ENCODE measurements at places on chromosomes 16 and 17.
A peak's percentile ranks its signal among the peaks of the same experiment; 100 is the strongest.

DNA sequence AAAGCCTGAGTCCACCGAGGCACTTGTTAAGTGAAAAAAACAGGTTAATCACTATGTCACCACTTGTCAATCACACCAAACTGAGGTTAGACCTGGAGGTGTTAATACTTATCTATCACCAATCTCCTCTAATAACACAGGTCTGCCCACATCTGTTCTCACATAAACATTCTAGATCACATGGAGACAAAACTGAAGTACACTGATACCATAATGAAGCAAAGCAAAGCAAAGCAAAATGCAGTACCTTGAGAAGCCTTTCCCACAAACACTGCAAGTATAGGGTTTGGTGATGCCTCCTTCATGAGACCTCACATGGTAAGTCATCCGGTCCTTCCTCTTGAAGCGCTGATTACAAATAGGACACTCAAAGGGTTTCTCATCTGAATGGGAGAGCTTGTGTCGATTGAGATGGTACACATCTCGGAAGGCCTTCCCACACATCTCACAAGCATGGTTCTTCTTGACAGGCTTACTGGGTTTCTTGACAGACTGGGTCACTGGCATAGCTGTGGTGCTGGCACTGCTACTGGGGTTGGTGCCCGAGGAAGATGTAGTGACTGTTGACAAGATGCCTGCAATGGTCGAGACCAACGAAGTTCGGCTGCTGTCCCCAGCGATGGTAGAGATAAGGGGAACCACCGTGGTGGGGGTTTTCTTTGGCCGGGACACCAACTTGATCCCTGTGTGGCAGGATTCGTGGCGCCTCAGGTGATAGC, 5.4 kb downstream of the VEZF1 start:
- DNase-seq, result no peak

DNA sequence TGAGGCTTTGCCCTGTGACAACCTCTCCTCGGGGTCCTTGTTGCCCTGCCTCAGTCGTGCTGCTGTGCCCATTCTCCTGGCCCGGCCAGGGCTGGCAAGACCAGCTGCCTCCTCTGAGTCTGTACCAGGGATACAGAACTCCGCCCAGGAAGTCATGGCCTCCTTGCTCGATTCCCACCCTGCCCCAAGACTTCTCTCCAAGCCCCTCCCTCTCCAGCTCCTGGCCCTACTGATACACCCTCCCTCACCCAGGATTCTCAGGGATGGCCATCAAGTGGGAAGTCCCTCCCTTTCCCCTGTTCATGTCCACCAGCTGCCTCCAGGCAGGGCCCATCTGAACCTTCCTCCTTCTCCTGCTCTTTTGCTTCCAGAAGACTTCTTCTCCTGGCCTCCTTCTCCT, 11.2 kb upstream of the TMEM208 start:
- no peak for DNase-seq

GRCh38 chr16:62321606-62322005, 285.4 kb upstream of the CDH8 start:
- no peak for DNase-seq

GRCh38 chr17:48240562-48241130, 133.1 kb downstream of the SNX11 start:
- no peak for DNase-seq

GRCh38 chr16:86059253-86060171, 160.6 kb downstream of the IRF8 start:
- DNase-seq, result no peak

DNA sequence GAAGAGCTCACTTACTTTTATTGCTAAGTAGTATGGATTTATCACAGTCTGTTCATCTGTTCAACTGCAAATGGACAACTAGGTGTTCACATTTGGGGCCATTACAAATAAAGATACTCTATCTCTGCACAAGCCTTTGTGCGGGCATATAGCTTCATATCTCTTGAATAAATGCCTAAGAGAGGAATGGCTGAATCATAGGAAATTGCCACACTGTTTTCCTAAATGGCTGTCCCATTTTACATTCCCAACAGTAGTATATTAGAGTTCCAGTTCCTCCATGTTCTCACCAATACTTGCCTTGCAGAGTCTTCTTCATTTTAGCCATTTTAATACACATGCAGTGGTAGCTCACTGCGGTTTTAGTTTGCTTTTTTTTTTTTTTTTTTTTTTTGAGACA, 20.5 kb downstream of the NSMCE1 start:
- no peak for DNase-seq

GRCh38 chr17:27268394-27269085, 25.4 kb upstream of the WSB1 start:
- DNase-seq, result no peak

DNA sequence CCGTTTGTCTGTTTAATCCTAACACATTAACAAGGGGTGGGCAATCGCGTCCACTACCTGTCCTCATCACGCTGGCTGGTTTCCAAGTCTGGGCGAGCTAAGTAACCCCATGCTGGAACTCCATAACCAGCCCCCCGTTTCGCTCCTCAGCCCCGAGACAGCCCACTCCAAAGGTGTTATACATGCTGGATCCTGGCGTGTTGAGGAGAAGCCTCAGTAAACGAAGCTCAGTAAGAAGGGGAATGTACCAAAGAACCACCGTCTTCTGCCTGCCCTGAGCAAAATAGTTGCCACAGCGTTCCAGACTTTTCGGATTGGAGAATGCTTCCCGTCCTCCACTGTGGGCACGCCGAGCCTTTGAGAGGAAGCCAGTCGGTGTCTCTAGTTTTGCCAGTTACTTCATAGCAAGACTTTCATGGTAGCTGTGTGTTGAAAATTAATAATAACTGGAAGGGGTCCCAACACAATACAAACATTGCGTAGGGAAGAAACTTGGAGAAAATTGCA, 16.1 kb upstream of the C17orf78 start:
- DNase-seq, result no peak

DNA sequence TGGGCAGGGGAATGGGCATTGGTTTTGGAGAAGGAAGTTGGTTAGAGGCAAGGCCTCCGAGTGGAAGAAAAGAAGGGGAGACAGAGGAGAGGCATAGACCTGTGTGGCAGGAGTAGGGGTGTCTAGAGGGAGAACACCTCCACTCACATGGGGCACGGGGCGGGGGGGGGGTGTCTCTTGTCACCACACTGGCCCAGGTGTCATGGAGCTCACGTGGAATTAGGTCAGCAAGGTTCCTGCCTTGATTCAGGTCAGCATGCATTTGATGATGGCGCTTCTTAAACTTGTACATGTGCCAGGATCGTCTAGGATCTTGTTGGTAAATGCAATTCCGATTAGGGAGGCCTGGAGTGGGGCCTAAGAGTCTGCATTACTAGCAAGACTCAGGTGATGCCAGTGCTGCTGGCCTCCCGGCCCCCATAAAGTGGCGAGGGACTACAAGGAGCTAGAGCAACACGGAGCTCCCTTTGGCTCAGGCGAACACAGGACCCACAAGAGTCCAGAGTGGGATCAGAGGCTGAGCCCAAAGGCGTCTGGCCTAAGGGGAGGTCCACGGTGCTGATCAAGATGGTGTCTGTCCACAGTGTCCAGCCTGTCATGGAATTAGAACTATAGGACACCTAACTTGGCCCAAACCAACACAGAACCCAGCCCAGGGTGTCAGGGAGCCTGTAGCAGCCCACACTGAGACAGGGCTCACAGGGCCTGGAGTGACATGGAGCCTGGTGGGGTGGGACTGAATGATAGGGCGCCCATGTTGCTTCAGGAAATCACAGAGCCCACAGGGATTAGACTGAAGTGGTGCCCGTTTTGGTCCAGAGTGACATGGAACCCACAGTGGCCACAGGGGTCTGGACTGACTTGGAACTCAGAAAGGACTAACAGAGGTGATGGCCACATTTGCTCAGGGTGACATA, 16.7 kb downstream of the EPOP start:
- DNase-seq, result peak; percentile 25

GRCh38 chr16:83420206-83420760, 387.5 kb upstream of the HSBP1 start:
- no peak for DNase-seq

- DNase-seq, result no peak
These were observed 1.4 kb upstream of the MRPL28 start for GRCh38 chr16:371515-372301.

DNA sequence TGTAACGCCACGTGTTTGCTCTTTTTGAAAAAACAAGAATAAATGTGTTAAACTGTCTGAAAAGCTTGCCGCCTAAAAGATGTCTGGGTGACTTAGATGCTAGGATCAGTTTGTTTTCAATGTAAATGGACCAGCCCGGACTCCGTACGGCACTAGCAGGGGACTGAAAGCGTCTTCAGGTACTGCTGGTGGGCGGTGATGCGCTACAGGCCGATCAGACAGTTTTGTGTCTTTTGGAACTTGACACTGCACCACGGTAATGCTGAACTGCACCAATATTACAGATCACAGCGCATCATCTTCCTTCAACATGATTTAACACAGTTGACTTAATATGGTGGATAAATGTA, 727 bp upstream of the MBTPS1 start:
- no peak for DNase-seq

GRCh38 chr17:56595108-56595418, 1.6 kb downstream of the NOG start:
- no peak for DNase-seq

- DNase-seq, result no peak
These were observed 114.5 kb downstream of the SMG6 start for GRCh38 chr17:2188971-2189630.

DNA sequence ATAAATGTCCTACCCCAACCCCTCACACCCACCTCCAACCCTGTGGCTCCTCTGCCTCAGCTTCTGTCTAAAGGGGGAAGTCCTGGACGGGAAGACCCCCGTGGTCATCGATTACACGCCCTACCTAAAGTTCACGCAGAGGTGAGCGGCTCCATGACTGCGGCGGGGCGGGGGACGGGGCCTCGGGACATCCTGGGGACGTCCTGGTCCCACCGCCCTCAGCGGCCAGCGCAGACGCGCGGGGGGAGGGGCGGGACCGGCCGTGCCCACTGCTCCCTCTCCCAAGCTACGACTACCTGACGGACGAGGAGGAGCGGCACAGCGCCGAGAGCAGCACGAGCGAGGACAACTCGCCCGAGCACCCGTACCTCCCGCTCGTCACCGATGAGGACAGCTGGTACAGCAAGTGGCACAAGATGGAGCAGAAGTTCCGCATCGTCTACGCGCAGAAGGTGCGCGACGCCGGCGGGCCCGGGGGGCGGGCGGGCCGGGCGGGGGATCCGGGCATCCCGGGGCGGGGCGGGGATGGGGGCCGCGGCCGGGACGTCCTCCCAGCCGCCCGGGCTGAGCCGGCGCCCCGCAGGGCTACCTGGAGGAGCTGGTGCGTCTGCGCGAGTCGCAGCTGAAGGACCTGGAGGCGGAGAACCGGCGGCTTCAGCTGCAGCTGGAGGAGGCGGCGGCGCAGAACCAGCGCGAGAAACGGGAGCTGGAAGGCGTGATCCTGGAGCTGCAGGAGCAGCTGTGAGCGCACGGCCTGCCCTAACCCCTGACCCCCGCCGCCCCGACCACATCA, 6.7 kb downstream of the RUNDC3A start:
- DNase-seq, result no peak

DNA sequence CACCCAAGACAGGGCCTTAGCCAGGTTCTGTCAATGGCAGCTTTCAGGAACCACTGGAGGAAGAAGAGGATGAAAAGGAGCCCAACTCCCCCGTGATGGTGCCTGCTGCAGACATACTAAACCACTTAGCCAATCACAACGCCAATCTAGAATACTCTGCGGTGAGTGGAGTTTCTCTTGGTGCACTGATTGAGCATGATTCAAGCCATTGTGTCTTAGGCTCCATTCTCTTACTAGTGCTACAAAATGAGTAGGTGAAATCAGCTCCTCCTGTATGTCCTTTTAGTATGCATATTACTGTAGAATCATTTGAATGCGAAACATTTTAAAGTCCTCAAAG, 1.4 kb downstream of the SETD6 start:
- DNase-seq, result no peak

GRCh38 chr16:86566601-86566965, at the start of gene FOXC2:
Gene FOXC2, plus strand, starts transcription at chr16:86566829. Its CDS starts 507 bp downstream, at chr16:86567336.
- DNase-seq, result no peak

DNA sequence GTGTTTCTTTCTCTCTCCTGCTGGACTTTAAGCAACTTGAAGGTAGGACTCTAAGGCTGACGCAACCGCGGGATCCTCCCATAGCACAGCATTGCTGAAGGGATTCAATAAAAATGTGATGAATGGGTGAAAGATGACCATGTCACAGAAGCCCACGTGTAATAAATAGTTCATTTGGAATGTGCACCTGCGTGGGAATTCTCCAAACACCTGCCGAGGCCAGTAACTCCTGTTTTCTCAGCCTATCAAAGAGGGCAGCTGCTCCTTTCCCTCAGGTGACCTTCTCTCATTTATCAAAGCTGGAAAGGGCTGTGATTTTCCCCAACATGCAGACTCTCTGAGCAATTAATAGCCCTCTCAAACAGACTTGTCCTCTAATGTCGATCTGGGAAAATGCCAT, 235.7 kb downstream of the STX8 start:
- no peak for DNase-seq

DNA sequence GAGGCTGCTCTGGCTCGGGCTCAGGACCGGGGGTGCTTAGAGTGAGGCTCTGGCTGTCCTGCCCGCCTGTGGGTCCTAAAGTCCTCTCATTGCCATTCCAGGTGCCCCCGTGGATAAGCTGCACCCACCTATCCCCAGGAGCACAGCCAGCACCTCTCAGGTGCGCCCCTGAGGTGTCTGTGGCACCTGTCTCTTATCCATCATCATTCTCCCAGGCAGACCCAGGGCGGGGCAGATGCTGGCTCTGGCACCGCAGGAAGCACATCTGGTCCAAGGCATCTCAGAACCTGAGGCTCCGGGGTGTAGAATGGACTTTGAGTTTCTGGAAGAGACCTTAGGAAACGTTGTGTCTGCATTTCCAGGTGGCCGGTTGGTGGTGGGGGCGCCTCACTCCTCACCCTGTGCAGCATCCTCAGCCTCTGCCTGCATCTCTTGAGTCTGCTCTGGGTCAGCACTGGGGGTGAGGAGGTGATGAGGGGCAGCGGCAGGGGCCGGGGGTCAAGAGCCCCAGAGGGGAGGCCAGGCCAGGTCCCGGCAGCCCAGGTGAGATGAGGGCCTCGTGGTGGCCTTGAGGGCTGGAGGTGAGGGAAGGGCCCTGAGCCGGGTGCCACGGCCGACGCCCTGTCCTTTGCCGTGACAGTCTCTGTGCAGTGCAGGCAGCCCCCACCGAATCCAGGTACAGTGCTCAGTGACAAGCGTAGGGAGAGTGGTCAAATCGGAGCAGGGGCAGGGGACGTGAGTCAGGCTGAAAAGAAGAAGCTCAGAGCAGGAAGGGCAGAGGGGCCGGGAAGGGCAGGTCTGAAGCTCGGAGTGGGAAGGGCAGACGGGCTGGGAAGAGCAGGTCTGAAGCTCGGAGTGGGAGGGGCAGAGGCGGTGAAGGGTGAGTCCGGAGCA, 173.5 kb downstream of the NPIPB11 start:
- DNase-seq, result no peak

Measured in activated CD4-positive, CD25-positive, alpha-beta regulatory T cell treated with anti-CD3 and anti-CD28 coated beads, Interleukin-2, amount 50 U/mL, for 72 hours (primary cell).